ENCODE measurements at places on chromosomes 6 and 20.

DNA sequence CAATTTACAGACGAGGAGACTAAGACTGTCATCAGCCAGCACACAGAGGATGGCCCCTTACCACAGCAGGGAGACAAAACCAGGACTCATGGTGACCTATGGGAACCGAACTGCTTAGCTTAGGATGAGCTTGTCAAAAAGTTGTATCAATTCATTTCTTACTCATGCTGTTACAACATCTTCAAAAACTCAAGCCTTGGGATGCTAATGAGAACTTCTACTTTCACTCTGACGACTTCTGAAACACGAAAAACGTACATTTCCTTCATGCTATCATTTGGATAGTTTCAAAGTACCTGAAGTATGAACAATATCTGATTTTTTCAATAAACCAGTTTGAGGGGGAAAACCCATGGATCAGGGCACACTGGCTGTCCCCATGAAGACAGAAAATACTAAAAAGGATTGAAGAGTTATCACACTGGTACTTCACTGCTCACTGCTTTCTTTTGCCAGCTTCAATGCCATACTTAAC, 31.9 kb downstream of the HIVEP2 start:
- DNase-seq: no peak

DNA sequence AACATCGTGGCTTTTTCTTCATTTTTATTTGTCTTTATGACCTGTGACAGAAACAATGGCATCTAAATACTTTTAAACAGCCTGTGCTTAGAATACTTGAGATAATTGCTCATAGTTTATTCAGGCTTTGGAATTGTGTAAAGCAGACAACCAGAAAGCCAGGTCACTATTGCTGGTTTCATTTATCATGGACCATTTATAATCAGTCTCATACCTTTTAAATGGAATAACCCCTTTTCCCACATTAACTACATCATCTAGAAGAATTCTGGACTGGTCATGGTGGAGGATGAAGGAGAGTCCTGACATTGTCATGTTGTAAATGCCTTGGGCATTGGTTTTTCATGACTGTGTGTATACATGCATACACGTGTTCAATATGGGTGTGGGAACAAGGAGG, 661.5 kb downstream of the EPM2A start:
- DNase-seq: no peak

GRCh38 chr6:144265390-144265789, 19.7 kb upstream of the UTRN start:
- no peak for DNase-seq

- DNase-seq: no peak
These were observed 7.6 kb upstream of the MTHFD1L start for GRCh38 chr6:150857945-150858308.

GRCh38 chr6:152573762-152574161, 63.4 kb downstream of the SYNE1 start:
- no peak for DNase-seq

DNA sequence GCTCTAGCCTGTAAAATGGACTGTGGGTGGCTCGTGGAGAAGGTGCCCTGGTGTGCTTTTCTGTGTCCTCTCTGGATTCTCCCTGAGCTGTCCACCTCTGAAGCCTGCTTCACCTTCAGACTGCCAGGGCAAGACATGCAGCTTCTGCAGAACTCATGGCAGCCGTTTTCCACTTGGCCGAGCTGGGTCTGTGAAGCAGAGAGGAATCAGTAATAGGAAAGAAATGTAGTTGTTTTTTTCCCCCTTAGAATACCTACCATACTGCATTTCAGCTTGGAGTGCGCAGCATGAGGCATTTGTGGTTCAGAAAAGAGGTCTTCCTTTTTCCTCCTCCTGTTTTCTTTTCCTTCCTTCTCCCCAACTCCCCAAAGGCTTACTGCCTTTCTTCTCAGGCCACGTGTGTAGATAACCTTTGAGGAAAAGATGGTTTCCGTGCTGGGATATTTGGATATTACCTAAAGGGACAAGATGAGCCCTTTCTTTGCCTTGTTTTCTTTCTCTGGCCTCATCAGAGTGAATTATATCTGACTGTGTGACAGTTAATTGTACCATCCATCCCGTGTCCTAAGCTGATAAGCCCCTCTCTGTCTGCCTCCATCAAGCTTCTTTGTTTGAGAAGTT, 39.4 kb downstream of the RREB1 start:
- DNase-seq: peak; percentile 59
